Adrenal gland (tissue), 19 donors: ENCODE measurements at places on chromosomes 6 and 20. TPM values are rescaled to one million over a fixed set of nuclear protein-coding genes. Genes with fewer than 3 reads are reported as not detected.

DNA sequence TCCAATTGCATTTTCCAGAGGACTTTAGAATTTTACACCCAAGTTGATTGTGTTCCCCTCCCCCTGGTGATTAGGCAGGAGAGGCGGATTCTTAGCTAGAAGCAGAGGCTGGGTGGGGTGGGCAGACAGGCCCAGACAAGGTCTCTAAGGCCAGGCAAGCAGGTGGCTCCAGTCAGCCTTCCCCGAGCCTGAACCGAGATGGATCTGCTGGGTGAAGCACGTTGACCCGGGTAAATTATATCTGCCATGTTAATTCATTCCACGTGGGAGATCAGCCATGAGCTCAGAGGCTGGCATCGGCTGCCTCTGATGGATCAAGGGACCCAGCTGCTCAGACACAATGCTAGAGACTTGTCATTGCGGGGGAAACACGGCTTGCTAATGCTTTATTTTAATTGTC is 159.5 kb upstream of the MAFB start:
- DNase-seq: no peak

GRCh38 chr6:137925141-137925698 is 58.2 kb downstream of the TNFAIP3 start:
- no peak for DNase-seq

GRCh38 chr20:41029150-41029901 is 704 bp downstream of the TOP1 start:
- DNase-seq: peak; percentile 38

DNA sequence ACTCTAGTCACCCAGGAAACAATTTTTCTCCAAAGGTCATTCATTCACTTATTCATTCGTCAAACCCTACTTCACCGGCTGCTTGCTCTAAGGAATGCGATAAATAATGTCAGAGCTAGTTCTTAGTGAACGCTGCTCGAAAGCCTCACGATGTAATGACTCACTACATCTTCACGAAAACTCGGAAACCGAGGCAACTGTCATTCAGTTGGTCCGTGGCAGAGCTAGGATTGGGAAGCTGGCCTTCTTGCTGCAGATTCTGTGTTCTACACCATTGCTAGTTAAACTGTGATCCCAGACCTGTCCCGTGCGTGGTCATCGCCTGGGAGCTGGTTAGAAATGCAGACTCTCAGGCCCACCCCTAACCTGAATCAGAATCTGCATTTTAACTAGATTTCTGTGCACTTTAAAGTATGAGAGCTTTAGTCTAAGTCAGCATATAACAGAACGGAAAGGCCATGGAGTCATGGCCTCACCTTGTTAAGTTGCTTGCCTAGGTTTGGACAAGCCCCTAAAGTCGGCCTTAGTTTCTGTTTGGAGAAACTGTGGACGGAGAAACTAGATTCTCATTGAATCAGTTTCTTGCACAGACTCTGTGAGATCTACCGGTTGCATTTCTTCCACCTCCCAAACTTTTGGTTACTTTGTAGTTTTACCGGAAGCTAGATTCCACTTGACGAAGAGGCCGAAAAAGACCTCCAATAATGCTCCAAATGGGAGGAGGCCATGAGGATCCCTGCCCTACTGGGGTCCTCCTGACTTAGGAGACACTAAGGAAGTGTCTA is 651 bp upstream of the CCND3 start:
- DNase-seq: no peak

DNA sequence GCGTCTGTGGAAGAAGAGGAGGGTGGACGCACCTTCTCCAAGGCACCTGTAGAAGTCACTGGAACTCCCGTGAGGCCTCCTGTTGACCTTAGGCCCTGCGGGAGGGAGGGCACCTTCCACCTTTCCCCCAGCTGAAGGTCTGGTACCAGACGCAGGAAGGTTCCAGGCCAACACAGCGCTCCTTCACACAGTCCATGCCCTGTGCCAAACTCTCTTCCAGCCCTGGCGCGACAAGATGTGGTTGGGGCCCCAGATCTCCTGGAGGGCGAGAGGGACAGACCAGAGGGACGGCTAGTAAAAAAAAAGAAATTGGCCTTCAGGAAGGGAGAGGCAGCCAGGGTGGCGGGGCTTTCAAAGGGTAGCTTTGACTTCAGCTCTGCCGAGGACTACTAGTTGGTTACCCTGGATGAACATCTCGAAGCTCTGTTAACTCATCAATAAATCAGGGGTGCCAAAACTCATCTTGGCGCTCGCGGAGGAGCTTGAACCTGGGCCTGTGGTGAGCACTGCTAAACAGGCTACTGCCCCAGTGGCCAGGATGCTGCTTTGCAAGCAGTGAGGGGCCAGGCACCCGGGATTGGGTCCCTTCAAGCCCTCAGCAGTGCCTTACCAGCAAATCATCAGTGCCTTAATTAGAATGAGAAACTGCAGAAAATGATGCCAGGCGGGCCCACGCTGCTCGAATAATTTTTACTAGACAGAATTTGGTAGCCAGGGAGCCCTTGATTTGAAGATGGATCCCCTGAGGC is 14.9 kb downstream of the AARS2 start:
- DNase-seq: no peak

DNA sequence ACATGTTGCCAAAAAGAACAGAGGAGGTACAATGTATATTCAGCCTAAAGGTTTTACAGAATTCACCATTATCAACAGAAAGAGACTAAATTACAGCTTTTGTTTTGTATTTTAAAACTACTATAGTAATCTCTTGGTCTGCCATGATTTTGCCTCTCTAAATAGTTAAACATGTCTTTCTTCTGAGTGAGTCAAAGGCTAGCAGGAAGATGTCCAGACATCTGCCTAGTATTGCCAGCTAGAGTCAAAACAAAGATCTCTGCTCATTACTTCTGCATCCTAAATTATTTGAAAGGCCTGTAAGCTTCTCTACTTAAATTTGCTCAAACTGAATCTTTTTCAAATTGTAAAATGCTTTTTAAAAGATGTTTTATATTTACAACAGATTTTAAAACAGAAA is 8.8 kb downstream of the ASF1A start:
- DNase-seq: no peak

SLC26A8 gene
- polyA plus RNA-seq: 0.20 TPM

- no peak for DNase-seq
Observed at GRCh38 chr20:16785226-16785625, 37.1 kb downstream of the OTOR start.

MYH7B gene
- polyA plus RNA-seq: 9.6 TPM

FAM217A gene
- polyA plus RNA-seq: not detected

GRCh38 chr20:4193069-4193452 is 177.7 kb upstream of the RNF24 start:
- DNase-seq: no peak

DNA sequence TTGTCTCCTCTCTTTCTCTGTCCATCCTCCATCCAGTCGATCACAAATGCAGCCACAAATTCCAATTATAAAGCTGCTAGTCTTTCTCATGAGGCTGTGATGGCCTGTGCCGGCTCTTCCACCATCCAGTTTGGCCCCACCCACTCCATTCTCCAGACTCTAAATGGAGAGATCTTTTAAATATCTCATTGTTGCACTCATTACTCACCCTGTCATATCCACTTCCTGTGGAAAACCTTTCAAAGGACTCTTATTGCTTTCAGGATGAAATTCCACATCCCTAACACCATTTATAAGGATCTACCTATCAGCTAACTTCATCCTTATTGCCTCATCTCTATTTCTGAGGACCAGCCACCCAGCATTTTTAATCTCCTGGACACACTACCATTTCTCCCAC is 70.6 kb downstream of the NRN1 start:
- DNase-seq: no peak

VGLL2 gene
- not detected for polyA plus RNA-seq

DNA sequence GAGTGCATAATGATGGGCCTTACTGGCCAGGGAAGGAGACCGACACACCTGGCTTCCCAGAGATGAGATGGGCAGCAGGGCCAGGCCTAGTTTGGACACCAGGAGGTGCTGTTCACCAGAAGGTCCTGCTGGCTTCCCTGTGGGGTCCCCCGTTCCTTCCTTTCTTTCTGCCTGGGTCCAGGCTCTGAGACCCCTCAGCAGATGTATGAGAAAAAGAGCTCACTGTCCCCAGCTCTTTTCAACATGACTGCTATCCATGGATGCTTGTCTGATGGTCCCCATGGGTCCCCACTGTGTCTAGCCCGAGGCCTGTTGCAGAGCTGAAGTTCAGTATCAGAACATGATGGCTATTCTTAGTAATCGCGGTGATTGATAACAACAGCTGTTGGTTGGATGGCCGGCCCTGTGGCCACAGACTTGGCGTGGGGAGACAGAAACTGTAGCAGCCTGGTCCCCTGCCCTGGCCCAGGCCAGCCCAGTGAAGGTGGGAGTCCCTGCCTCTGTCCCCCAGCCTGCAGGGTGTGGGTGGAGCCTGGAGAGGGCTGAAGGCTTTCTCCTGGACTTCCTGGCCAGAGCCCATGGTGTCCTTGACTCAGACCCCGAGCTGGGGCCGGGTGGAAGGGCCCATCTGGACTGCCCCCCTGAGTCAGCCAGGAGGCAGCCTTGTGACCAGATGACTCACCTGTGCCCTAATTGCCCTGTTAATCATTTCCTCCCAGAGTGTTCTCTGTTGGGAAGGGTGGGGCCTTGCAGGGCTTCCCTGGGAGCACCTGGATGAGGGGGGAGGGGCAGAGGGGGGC is 9.9 kb upstream of the BAK1 start:
- peak; percentile 95 for DNase-seq

DNA sequence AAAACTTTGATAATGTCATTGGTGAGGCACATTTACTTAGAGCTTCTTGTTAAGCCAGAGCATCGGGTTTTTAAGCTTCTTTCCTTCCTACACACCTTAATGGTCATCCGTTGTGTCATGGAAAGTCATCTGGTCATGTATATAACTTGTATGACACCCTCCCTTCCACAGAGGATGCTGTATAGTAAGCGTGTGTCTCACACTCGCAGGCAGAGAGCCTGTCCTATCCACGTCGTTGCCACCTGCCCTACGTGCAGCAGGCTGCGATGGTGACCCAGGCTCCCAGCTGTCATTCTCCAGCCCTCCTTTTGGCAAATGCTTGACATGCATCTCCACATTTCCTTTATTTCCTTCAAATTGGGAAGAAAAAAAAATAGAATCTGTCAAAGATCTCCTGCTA is 85.6 kb downstream of the MYB start:
- no peak for DNase-seq

HLA-DMB gene
- 23.9 TPM for polyA plus RNA-seq

GRCh38 chr6:96468681-96469224 is 52.9 kb upstream of the UFL1 start:
- no peak for DNase-seq

GRCh38 chr6:82775981-82776380 is 289.7 kb downstream of the UBE3D start:
- no peak for DNase-seq

BPIFB1 gene
- not detected for polyA plus RNA-seq

SEMG1 gene
- polyA plus RNA-seq: 0.15 TPM

BFSP1 gene
- polyA plus RNA-seq: 1.7 TPM

GRCh38 chr6:8855411-8855810 is 420.1 kb upstream of the SLC35B3 start:
- no peak for DNase-seq

DNA sequence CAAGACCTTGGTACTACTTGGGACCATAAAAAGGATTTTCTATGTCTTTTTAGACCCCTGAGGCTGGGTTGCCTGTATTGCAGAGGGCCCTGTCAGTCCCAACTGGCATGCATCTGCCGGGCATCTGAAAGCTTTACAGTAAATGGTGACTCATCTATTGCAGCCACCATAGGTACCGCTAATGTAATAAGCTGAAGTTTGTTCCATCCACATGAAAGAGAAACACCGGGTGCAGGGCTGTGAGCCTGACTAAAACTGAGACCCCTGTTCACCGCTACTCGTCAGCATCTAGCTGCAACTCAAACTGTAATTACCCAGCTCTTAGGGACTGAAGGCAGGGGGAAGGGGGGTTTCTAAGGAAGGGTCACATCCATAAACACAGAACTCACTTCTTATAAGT is 49.5 kb downstream of the TRERF1 start:
- DNase-seq: no peak

EMILIN3 gene
- polyA plus RNA-seq: 1.2 TPM

DNA sequence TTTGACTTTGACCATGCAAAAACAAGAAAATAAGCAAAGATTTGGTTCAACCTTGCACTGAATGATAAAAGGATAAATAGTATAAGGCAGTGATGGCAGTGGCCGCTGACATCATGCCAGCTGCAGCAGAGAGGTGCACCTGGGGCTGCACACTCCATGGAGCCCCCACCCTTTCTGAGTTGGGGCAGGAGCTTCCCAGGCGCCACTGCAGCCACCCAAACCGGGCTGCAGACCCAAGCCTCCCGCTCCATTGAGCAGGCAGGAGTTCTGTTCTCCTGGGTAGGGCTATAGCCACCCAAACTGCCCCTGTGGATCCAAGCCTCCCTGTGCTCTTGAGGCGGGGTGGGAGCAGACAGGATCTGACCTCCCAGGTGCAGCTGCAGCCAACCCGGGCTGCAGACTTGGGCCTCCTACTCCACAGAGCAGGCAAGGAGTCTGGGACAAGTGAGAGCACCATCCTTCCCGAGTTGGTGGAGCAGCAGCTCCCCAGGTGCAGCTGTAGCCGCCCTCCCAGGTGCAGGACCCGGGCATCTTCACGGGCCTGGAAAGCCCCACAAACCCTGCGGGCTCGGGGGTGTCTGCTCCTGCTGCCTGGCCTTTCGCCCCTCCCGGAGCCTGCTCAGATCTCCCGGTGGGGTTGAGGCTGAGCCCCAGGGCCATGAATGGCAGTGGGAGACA is 537.9 kb downstream of the TENT5A start:
- DNase-seq: no peak

DNA sequence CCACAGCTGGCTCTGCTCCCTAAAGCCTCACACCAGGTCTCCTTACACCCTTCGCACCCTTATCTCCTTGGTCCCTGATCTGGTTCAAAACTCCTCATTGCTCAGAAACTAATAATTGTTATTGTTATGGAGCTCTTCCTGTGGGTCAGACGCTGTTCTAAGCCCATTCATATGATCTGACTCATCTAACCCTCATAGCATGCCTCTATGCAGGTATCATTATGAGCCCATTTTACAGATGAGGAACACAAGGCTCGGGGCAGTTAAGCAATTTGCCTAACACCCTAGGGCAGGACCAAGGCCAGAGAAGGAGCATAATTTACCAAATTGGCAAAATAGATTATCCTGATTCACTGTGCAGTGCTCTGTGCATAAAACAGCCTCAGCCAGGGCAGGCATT is 51.8 kb upstream of the CCDC167 start:
- no peak for DNase-seq
